Brain (organoid and tissue), 16 donors: ENCODE measurements at places on chromosomes 11 and 22.
A peak's percentile ranks its signal among the peaks of the same experiment; 100 is the strongest.

DNA sequence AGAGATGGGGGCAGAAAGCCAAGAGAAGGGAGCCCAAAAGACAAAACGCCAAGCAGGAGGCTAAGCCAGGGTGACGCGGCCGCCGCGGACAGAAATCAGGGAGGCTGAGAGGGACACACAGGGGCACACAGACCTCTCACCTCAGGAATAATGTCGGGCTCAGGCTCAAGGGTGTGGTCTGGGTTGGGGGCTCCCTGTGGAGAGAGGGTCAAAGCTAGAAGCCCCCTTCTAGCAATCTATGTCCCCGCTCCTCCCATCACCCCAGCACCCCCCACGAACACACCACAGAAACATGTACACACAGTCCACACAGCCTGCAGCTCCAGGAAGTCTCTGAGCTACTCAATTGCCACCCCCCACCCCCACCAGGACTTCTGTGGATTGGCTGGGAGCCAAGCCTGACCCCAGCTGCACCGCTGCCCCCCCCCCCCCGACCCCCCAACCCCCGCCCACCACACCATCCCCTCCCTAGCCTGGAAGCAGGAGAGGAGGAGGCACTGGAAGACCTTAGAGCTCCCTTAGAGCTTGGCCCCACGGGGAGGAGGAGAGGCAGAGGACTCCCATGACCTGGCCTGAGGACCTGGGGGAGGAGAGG, 6.9 kb downstream of the BCL9L start:
- no peak for DNase-seq

DNA sequence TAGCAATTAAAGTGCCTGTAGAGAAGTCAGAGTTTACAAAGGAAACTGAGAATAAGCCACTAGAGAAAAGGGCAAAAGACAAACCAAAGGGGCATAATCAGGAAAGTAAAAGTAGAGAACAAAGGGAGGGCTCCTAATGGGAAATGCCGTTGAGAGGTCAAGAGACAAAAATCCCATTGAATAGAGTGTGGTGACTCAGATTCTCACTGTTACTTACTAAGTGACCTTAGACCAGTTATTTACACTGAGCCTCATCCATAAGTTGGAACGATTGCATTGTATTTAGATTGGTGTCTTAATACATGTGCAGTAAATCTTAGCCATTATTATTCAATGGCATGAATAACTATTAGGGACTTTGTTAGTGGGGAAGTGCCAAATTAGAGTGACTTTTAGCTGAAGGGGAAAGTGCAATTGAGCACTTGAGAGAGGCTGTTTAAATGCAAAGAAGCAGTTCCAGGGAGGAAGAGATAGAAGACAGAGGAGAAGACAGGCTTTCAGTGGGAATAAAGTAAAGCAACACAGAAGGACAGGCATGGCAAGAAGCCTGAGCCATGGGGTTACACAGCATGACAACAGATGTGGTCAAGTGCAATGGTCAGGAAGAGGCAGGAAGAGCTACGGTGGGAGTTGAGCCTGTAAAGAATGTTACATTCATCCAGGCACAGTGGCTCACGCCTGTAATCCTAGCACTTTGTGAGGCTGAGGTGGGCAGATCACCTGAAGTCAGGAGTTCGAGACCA, 82.6 kb downstream of the UBASH3B start:
- no peak for DNase-seq

DNA sequence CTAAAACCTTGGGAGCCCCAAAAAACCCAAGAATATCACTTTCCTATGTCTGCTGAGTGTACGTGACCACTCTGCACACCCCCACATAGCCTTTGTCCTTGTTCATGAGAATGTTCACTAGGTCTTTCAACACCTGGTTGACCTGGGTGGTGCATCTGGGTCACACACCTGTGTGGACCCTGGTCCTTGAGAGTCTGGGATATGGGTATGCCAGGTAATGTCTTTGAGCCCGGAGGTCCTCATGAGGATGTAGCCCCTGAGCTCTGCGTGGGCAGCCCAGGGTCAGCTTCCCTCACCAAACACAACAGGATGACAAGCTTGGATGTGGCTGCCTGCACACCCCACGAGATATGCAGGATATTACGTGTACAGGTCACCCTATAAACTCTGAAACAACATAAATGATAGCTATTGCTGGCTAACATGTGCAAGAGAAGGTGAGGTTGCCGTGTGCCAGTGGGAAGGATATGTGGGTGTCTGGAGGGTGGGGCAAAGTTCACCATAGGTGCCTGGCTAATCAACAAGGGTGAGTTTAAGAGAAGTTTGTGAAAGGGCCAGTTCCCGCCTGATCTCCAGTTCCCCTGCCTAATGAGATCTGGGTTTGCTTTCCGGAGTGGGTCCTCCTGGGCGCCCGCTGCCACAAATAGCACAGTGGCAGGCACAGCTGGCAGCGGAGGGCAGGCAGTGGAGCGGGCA, 1.4 kb upstream of the PPARA start:
- DNase-seq = no peak

DNA sequence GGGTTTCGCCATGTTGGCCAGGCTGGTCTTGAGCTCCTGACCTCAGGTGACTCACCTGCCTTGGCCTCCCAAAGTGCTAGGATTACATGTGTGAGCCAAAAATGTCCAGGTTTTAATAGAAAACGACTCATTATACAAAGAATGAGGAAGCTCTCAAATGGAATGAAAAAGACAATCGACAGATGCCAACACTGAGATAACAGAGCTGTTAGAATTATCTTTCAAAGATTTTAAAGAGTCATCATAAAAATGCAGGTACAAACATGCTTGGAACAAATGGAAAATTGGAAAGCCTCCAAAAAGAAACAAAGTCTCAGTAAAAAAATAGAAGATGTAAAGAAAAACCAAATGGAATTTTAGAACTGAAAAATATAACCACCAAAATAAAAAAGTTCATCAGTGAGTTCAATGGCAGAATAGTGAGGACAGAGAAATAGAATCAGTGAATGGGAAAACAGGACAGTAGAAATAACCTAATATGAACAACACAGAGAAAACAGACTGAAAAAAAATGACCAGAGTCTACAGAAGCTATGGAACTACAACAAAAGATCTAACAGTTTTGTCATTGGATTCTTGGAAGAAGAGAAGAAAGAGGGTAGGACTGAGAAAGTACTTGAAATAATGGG, 10.9 kb downstream of the GAB2 start:
- DNase-seq = no peak

- DNase-seq = no peak
These were observed 471 bp upstream of the CEP126 start for GRCh38 chr11:101914341-101914737.

DNA sequence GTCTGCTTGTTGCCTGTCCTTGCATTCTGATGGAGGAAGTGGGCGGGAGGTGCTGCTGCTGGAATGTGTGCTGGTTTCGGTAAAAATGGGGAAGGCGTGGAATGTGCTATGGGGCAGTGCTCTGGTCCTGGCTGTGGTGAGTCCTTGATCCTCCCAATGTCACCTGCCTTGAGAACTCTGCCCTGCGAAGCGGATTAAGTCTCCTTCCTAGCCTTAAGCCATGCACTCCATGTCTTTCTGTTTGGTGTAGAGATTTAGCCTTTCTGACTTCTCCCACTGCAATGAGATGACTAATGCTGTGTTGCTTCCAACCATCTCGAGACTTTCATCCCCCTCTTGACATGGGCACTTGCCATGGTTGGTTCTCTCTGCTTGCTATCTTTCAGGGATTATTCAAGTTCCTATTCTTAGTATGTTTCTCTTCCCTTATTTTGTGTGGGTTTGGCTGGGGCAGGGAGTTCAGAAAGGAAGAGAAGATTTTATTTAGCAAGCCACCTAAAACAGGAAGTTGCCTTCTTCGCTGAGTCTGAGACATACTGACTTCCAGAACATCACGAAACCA, 687.9 kb downstream of the NTM start:
- no peak for DNase-seq

- DNase-seq = no peak
These were observed 87.4 kb upstream of the SLC6A5 start for GRCh38 chr11:20511982-20512381.

DNA sequence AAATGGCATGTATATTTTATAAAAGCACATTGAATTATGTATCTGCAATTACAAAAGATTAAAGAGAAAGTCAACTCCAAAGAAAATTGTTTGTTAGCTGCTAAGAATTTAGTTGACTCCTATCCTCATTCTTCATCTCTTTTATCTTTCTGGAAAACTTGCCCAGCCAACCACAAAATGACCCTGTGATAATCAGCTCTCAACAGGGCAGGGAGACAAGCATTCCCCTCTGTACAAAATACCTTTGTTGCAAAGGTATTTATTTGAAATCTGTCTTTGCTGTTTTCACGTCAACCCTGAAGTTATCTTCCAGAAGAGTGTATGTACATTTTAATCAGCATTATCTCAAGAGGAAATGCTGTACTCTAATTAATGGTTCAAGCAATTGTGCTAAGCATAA, 191.1 kb upstream of the DDI1 start:
- DNase-seq = no peak

GRCh38 chr11:84899134-84899533, 728.0 kb downstream of the DLG2 start:
- no peak for DNase-seq

- no peak for DNase-seq
These were observed 514 bp upstream of the AMBRA1 start for GRCh38 chr11:46594374-46594700.

DNA sequence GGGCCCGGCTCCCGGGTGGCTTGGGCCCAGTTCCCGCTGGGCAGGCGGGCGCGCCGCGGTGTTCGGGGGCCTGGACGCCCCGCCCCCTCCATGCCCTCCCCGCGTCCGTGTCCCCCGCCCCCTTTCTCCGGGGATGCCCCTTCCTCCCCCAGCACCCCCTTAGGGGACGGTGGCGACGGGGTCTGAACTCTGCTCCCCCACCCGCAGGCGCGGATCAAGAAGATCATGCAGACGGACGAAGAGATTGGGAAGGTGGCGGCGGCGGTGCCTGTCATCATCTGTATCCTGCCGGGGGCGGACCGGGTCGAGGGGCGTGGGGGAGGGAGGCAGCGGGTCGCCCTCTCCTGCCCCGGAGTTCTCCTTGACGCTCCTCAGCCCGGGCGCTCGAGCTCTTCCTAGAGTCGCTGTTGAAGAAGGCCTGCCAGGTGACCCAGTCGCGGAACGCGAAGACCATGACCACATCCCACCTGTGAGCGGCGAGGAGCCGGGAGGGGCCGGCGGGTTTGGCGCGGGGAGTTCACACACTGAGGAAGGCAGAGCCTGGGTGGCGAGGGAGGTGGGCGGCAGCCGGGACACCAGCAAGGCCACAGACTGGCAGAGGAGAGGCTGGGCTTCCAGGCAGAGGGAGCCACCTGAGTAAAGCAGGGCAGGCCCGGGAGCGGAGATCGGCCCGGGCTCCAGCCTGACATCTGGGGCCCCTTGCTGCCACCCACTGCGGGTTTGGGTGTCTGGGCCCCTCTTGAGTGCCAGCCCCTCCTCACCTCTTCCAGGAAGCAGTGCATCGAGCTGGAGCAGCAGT, 546 bp downstream of the DRAP1 start:
- peak; percentile 30 for DNase-seq

DNA sequence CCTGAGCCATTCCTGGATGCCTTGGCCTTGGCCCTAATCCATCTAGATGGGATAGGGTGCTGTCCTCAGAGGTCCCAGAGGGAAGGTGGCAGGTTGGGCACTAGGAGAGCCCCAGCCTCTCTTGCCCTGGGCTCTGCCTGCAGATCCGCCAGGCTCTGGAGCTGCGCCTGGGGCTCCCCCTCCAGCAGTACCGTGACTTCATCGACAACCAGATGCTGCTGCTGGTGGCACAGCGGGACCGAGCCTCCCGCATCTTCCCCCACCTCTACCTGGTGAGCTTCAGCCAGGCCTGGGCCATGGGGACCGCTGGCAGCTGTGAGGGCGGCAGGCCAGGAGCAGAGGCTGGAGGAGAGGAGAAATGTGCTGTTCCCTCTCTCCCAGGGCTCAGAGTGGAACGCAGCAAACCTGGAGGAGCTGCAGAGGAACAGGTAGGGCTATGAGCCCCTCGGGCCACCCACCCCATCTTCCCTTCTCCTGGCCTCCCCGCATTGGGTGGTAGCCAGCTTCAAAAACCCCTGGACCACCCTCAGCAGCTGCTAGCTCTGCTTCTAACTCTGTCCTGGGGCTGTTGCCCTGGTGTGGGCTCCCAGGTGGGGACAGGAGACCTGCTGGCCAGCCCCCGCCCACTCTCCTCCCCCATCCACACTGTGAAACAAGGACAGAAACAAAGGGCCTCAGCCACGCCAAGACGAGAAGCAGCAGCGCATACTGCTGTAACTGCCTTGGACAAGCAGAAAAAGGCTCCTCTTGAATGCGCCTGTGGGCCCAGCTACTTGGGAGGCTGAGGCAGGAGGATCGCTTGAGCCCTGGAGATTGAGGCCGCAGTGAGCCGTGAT, 4.9 kb downstream of the SSH3 start:
- DNase-seq = no peak

GRCh38 chr11:68256331-68256741, 15.4 kb downstream of the C11orf24 start:
- no peak for DNase-seq

DNA sequence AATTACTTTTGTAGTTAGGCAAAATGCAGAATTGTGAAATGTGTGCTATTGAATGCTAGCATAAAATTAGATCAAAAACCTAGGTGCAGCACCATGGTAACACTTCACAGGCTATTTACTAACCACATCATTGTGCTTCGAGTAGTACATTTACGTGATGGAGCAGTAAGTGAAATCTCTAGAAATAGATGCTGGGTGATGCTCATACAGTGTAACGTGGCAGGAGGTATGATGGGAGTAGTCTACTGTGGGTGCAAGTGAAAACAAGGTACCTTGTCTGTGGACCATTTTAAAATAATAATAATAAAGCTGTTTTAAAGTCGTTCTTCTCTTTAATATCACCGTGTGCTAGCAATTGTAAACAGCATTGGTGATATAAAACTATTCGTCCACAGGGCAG, 132.3 kb downstream of the DYNC2H1 start:
- DNase-seq = no peak

GRCh38 chr11:114044042-114044871, 15.3 kb upstream of the ZBTB16 start:
- no peak for DNase-seq
